ENCODE measurements at places on chromosomes 3 and 15.

DNA sequence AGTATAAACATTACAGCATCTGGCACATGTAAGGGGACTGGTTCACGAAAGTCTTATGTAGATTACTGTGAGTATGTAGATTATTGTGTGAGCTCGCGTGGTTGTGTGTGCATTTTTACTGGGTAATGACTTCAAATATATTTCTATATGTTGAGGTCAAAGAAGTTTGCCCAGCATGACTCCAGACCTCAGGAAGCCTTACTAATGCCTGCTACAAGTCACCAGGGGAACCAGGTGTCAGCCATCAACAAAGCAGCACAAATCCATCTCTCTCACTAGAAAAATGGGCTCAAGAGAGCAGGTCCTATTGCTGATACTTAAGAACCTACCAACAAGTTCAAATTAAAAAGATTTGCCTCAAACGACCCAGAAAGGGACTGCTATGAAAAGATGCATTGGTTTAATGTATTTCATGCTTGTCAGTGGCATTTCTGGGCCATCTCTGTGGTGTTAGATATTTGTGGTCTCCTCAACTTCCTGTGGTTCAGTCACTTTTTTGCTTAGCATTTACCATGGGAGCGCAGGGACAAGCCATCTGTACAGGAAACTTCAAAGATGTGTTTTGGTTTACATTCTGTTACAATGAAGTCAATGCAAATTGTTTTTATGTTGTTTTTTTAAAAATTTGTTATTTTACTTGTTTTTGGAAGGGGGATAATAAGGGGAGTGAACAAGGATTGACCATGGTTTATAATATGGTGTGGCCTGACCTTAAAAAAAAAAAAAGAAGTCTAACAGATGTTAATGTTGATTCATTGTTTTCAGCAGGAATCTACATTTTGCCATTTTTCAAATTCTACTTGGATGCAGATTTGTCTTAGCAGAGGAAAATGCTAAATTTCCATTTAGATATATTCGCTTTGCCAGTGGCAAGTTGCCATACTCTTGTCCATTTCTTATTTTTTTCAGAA is 172.1 kb upstream of the ADAMTS9 start:
- no peak for DNase-seq

GRCh38 chr3:41331041-41331440 is 131.7 kb downstream of the CTNNB1 start:
- no peak for DNase-seq

DNA sequence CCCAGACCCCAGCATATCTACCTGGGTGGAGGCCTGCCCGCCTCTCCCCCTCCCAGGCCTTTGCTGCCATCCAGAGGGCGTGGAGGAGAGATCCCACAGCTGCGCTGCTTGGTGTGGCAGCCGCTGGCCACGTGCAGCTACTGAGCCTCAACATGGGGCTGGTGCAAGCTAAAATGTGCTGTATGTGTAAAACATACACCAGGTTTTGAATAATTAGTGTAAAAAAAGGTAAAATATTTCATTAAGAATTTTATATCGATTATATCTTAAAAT is 95.8 kb downstream of the SEC22A start:
- no peak for DNase-seq

- peak; percentile 45 for DNase-seq
Measured at GRCh38 chr3:39150148-39150802, 3.1 kb downstream of the CSRNP1 start.

DNA sequence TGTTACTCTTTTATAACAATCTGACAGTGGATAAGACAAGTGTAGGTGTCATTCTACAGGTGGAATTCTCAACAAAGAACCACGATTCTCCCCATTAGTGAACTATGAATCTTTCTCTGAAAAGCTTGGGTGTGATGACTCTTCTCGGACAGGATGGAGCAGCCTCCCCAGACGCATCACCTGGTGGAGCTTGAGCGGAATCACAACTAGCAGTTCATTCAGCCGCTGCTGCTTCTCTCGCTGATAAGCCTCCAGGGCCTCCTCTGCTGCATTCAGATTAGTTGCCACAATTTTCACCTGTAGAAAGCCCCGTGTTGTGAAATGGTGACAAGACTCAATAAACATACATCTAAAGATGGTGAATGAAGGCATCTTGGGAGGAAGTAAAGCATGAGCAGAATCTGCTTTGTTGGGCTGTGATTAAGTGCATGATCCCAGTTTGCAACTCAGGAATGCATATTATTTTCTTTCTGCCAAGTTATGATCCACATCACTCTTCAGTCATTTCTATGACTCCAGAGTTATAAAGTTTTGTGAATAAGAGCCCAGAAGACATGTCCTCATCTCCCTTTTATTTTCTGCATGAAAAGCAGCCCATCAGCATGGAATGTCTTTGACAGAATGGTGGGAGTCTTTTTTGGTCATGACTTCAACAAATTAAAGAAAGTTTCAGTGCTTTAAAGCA is 93.6 kb downstream of the BOC start:
- no peak for DNase-seq

GRCh38 chr3:162538906-162539305 is 1042.3 kb downstream of the OTOL1 start:
- no peak for DNase-seq

- DNase-seq: no peak
Measured at GRCh38 chr3:115169808-115170207, 22.7 kb upstream of the ZBTB20 start.

- DNase-seq: no peak
Measured at GRCh38 chr3:8237893-8238292, 263.7 kb upstream of the LMCD1 start.

DNA sequence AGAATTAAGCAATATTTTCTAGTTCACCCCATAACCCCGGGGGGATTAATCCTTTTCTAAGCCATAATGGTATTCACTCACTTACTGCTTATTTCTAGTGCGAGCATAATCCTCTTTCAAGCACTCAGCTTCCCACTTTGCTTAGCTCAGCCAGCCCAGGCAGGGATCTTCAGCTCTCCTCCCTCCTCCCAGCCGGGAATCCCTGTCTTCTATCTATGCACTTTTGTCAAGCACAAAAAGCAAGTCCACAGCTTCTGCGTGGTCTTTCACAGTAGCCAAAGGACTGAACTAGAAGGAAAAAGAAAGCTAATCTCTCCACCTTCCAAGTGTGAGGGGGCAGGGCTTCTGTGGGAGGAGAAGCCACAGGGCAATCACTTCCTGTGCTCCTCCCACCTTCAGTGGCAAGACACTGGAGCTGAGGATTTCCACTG is 62.8 kb downstream of the PEX5L start:
- DNase-seq: no peak

- DNase-seq: no peak
Measured at GRCh38 chr15:83278191-83278590, 6.3 kb downstream of the BNC1 start.

GRCh38 chr3:146280864-146281263 is 30.0 kb upstream of the PLSCR4 start:
- DNase-seq: no peak

GRCh38 chr3:159795681-159796175 is 192.9 kb upstream of the IL12A start:
- DNase-seq: no peak

DNA sequence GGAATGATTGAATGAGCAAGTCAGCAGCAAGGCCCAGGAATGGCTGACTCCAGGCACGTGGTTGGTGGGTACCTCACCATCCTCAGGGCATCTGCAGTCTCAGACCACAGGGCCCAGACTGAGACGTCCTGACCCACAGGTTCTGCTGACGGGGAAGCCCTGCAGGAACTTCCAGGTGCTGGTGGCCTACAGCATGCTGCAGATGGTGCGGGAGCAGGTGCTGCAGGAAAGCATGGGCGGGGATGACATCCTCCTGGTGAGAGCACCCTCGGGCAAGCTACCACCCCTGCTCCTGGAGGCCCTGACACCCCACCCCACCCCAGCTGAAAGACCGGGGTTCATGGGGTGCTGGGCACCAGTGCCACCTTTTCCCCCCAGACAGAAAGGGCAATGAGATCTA is 14.1 kb downstream of the TBC1D21 start:
- DNase-seq: no peak

- peak; percentile 55 for DNase-seq
Measured at GRCh38 chr3:11770477-11771391, 76.0 kb downstream of the TAMM41 start.

GRCh38 chr3:115397433-115397832 is 225.9 kb upstream of the GAP43 start:
- no peak for DNase-seq

GRCh38 chr3:182682263-182683241 is 110.8 kb upstream of the ATP11B start:
- peak; percentile 71 for DNase-seq

- no peak for DNase-seq
Measured at GRCh38 chr3:50961386-50961785, 286.7 kb downstream of the DOCK3 start.

DNA sequence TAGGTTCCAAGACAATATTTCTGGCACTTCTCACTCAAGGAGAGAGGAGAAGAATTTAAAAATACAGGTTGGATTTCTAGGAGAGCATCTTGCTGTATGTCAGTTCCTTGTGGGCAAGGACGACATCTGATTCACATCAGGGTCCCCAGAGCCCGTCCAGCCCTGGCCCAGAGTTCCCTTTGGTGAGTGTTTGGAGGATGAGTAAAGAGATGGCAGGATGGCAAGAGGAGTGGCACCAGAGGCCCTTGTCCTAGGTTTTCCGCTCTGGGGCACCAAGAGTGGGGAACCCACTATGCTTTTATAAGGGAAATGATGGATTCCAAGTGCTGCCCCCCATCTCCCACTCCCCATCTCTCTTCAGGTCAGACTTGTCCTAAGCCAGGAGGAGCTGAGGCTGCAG is 181.8 kb downstream of the TBC1D2B start:
- no peak for DNase-seq

DNA sequence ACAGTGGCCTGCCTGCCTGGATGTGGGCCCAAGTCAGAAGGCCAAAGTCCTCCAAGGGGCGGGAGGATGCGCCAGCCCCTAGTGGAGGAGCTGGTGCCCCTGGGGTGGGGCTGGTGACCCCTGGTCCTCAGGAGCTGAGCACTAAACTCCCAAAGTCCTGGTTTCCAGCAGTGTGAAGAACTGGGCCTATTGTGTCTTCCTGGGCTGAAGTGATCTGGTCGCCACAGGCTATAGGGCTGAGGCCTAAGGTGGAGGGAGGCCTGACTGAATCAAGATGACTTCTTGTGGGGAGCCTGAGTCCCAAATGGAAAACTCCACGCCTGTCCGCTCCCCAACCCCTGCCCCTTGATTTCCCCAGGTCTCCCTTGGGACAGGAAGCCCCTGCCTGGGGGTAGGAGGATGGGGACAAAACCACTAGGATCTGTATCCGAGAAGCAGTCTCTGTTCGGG is 753 bp upstream of the FES start:
- DNase-seq: no peak

DNA sequence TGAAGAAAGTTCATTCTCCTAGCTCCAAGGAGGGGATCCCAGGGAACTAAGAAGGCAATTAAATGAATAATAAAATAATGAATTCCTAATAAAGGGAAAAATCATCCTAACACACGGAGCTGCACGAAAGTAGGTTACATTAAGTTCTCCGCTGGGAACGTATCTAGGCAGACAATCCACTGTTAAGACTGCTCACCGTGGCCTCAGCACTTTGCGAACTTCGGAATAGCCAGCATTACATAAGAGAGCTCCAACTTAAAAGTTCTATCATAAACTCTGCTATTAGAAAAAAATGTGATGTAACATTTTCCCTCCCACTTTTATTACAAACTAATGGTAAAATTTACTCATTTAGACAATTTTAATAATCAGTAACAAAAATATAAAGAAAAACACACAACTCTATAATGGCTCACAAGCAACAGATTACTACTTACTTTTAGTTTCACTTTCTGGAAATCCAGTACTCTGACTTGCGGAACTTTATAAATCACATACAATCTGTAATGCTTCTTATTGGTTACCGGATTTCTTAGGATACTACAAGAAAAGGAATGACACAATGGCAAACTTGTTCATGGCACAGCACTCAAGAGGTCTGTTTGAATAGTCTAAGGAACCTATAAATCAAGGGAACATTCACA is 8.5 kb downstream of the SNRPA1 start:
- DNase-seq: no peak

GRCh38 chr15:51935466-51936104 is 36.0 kb downstream of the LEO1 start:
- DNase-seq: no peak

- DNase-seq: no peak
Measured at GRCh38 chr3:177822681-177823096, 625.4 kb upstream of the TBL1XR1 start.

DNA sequence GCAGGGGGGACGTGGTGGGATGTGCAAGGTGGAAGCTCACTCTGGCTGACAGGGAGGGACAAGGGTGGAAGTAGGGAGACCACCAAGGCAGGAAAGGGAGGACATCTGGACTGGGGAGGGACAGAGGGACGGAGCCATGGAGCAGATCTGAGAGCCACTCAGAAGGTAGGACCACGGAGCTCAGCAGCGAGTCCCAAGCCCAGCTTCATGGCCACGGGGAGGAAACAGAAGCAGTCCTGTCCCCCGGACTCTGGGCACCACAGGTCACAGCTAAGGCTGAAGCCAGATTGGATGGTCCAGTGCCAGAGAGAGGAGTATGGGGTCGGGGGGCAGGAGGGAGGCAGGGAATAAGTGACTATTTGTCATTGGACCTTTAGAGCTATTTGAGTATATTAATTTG is 220.1 kb downstream of the TBC1D2B start:
- DNase-seq: peak; percentile 35

DNA sequence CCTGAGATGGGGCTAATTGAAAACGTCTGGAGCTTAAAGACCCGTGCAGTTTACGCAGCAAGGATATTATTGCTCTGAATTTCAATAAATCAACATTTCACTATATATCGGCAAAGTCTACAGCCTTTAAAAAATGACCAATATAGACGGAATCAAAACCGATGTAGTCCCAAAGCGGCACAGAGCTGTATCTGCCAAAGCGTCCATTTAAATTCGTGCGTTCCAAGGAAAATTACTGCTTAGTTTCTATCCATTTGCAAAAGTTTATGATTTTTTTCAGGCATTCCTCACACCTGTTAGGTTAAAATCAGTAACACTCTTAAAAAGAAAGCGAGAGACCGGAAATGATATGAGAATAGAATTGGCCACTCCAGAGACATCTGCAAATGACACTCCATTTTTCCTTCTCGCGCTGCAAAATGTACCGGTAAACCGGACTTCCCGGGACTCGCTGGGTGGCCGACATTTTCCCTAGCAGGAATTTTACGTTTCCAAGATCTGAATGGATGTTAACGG is 777 bp upstream of the EIF4A2 start:
- no peak for DNase-seq

All from right forelimb (tissue), 1 donor.